ENCODE measurements at places on chromosomes 7 and 10.

DNA sequence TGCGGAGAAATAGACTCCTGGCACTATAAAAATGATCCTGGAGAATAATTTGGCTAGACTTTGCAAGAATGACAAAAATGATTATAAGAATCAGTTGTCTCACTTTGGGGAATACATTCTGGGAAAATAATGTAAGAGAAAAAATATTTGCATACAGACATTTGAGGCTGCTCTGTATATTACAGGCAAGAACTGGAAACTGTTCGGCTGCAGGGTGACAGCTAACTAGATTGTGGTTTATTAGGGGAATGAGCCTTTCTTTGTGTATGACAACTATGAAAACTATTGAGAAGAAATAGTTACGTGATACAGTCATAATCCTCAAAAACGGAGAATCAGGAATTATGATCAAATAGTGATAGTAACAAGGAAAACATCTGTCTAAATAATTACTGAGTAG, 8.6 kb downstream of the TRIM56 start:
- DNase-seq, result no peak

DNA sequence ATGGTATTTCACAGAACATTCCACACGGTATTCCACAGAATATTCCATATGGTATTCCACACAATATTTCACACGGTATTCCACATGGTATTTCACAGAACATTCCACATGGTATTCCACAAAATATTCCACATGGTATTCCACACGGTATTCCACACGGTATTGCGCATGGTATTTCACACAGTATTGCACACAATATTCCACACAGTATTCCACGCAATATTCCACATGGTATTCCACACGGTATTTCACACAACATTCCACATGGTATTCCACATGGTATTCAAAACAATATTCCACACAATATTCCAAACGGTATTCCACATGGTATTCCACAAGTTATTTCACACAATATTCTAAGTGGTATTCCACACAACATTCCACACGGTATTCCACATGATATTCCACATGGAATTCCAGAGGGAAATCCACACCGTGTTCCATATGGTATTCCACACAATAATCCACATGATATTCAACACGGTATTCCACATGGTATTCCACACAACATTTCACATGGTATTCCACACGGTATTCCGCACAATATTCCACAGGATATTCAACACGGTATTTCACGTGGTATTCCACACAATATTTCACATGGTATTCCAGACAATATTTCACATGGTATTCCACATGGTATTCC, 136.7 kb upstream of the CHST15 start:
- no peak for DNase-seq

DNA sequence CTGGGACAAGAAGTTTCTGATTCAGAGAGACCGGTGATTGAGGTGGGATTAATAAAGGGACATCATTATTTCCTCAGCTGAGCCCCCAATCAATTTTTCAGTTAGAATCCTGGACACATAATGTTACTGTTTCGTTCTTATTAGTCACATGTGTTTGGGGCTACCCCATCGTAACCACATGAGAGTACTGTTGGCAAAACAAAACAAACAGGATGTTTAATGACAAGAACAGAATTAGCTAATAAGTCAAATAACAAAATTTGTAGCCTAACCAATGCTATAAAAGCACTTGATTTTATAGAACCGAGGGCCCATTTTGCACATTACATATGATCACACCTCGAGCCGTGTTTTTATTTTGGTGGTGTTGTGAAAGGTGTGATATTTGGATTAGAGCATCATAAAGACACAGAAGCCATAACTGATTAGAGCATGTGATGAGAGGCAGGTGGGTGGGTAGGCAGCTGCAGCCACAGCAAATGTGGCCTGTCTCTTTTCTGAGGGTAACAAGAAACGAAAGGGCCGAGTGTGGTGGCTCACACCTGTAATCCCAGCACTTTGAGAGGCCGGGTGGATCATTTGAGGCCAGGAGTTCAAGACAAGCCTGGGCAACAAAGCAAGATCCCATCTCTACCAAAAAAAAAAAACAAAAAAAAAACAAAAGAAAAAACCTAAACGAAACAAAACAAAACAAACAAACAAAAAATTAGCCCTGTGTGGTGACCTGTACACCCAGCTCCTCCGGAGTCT, 1.8 kb upstream of the VWC2 start:
- no peak for DNase-seq

DNA sequence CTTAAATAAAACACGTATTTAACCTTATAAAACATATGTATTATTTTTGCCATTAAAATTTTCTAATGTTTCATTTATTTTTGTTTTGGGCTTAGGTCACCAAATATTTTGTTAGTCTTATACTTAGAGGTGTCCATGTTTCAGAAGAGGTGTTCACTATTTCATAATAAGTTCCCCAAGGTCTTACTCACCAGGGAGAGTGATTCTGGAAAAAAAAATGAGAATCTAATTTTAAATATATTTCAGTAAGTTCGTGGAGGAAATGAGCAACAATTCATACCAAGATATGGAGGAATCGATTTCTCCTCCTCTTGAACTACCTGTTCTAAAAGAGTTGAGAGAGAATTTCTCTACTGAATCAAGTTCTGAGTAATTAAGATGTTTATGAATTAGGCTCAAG, 271.6 kb upstream of the SLC26A5 start:
- DNase-seq, result no peak
